GM23248 (cell line): ENCODE measurements at places on chromosomes 11 and 22. TPM values are rescaled to one million over a fixed set of nuclear protein-coding genes. Genes with fewer than 3 reads are reported as not detected.

UBXN1 gene
- total RNA-seq, result 131 and 135 TPM in 2 replicates

UCP3 gene
- 0.11 TPM in 1 of 2 replicates, not detected in the other for total RNA-seq

DNA sequence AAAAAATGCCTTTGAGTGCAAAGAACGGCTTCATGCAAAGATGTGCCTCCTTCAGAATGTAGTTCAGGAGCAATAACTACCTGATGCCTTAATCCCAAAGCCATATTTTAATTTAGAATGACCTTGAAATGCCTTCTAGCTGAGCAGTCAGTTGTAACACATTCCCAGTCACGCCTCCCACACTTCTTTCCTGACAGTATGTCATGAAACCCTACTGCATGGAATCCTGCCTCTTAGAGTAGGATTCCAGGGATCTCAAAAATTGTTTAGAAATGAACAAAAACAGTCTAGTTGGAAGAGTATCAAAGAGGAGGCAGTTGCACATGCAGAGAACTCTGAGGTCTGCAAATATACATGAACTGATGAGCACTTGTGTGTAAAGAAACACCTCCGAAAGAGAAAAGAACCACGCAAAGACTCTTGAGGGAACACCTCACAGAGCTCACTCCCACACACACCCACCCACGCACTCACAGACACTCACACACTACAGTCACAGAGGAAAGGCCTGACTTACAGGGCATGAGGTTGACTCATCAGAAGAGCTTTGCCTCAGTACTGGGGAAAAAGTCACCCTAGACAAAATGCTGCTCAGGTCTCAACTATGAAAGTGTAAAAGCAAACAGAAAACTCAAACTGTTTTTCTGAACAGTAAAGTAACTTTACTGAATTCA is 77.4 kb downstream of the GGTLC2 start:
- peak; percentile 87 for DNase-seq
- 0 out of 2 replicates have a peak, but pooled peaks cover 7% of the 10 kb centered on the region for H3K27me3 ChIP-seq
- H3K36me3 ChIP-seq, result no peaks in the 10 kb centered on the region
- peaks cover 21% of the 10 kb centered on the region for H3K4me1 ChIP-seq
- no peak overlapping the region for H3K4me3 ChIP-seq
- H3K27ac ChIP-seq, result peak overlapping the region; percentile 56

- no peaks in the 10 kb centered on the region for H3K27me3 ChIP-seq
- peaks cover 15% of the 10 kb centered on the region for H3K4me1 ChIP-seq
- no peaks in the 10 kb centered on the region for H3K36me3 ChIP-seq
- peak overlapping the region; percentile 81; the same call in 1 of the 2 replicates for H3K4me3 ChIP-seq
These were observed 1.9 kb upstream of the PHF21A start for GRCh38 chr11:46122945-46123715.

GRCh38 chr11:67644042-67644441 is 4.5 kb upstream of the TBX10 start:
- H3K27ac ChIP-seq, result no peak overlapping the region
- H3K27me3 ChIP-seq, result peaks cover 8% of the 10 kb centered on the region; the same call in 1 of the 2 replicates
- DNase-seq, result peak; percentile 20
- H3K4me3 ChIP-seq, result no peak overlapping the region

DNA sequence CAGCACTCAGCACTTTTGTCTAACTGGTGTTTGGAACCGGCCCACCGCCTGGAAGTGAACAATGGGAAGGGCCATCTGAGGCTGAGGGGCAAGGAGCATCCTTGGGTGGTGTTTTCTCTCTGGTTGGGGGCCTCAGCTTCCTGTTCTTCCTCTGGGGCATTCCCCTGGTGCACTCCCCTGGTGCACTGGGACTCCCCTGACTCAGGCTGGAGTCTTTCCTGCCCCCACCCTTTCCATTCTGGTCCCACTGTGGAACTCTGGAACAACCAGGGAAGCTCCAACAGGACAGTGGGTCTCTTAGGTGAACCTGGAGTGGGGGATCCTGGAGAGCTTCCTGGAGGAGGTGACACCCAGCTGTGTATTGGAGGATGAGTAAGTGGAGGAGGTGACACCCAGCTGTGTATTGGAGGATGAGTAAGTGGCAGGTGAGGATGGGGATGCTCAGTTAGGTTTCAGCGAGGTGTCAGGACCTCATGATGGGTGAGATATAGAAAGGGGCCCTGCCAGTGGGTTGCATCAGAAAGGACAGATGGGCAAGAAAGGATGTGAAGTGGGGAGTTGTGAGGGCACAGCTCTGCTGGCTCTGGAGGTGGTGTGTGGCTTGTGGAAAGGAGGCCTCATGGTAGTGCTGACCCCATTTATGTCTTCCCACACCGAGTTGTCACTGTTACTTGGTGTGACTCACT is 132.1 kb downstream of the OSBP2 start:
- H3K27ac ChIP-seq, result no peak overlapping the region
- no peaks in the 10 kb centered on the region for H3K36me3 ChIP-seq
- H3K4me1 ChIP-seq, result peaks cover 18% of the 10 kb centered on the region

- no peak for DNase-seq
- no peak overlapping the region for H3K4me3 ChIP-seq
- H3K27me3 ChIP-seq, result no peaks in the 10 kb centered on the region
- peaks cover 12% of the 10 kb centered on the region for H3K4me1 ChIP-seq
- peaks cover 21% of the 10 kb centered on the region for H3K36me3 ChIP-seq
These were observed 69.4 kb upstream of the HORMAD2 start for GRCh38 chr22:30010789-30011405.

- H3K27ac ChIP-seq, result no peak overlapping the region
- DNase-seq, result no peak
- no peaks in the 10 kb centered on the region for H3K27me3 ChIP-seq
- no peaks in the 10 kb centered on the region for H3K36me3 ChIP-seq
- H3K4me3 ChIP-seq, result no peak overlapping the region
- no peaks in the 10 kb centered on the region for H3K4me1 ChIP-seq
These were observed 1304.6 kb downstream of the BRD1 start for GRCh38 chr22:48523091-48523490.

GRCh38 chr11:120215634-120216033 is 4.8 kb downstream of the OAF start:
- no peak overlapping the region for H3K27ac ChIP-seq
- peaks cover 26% of the 10 kb centered on the region for H3K4me1 ChIP-seq
- no peaks in the 10 kb centered on the region for H3K27me3 ChIP-seq
- no peaks in the 10 kb centered on the region for H3K36me3 ChIP-seq
- H3K4me3 ChIP-seq, result 0 out of 2 replicates have a peak overlapping the region, but pooled peaks have one; percentile 18

GRCh38 chr22:43462701-43463100 is 50.9 kb downstream of the MPPED1 start:
- DNase-seq, result no peak
- H3K4me3 ChIP-seq, result no peak overlapping the region
- H3K27ac ChIP-seq, result no peak overlapping the region
- H3K4me1 ChIP-seq, result no peaks in the 10 kb centered on the region

- peaks cover 31% of the 10 kb centered on the region for H3K27me3 ChIP-seq
- H3K36me3 ChIP-seq, result no peaks in the 10 kb centered on the region
- H3K27ac ChIP-seq, result no peak overlapping the region
- no peak overlapping the region for H3K4me3 ChIP-seq
- DNase-seq, result peak; percentile 85
These were observed 24.6 kb upstream of the ACER3 start for GRCh38 chr11:76835928-76836612.

- H3K4me3 ChIP-seq, result no peak overlapping the region
- no peaks in the 10 kb centered on the region for H3K27me3 ChIP-seq
- H3K4me1 ChIP-seq, result peaks cover 27% of the 10 kb centered on the region
- H3K27ac ChIP-seq, result no peak overlapping the region
- H3K36me3 ChIP-seq, result peaks cover 7% of the 10 kb centered on the region
These were observed 2.9 kb downstream of the SMARCB1 start for GRCh38 chr22:23789638-23790037.

GRCh38 chr22:32707971-32708370 is 93.5 kb upstream of the TIMP3 start:
- H3K36me3 ChIP-seq, result no peaks in the 10 kb centered on the region
- peak; percentile 66 for DNase-seq
- peaks cover 29% of the 10 kb centered on the region for H3K4me1 ChIP-seq
- peak overlapping the region; percentile 94 for H3K27ac ChIP-seq

DNA sequence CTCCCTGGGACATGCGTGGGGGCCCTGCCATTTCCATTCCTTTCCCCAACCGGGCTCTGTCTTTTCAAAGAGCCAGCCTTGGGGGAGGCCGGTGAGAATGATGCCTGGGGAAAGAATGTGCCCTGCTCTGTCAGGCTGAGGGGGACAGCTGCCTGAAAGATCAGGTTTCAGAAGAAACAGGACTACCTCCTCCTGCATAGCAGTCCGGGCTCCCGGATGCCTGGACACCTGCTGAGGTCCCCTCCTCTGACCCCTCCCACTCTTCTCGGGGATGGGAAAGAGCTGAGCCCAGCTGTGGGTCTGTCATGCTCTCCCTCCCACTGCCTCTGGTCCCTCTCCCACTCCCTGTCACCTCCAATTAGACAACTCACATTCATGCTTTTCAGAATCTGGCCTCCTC is 41.8 kb upstream of the CDON start:
- no peak for DNase-seq
- H3K27me3 ChIP-seq, result no peaks in the 10 kb centered on the region
- no peaks in the 10 kb centered on the region for H3K36me3 ChIP-seq
- no peak overlapping the region for H3K27ac ChIP-seq
- H3K4me1 ChIP-seq, result peaks cover 11% of the 10 kb centered on the region

DNA sequence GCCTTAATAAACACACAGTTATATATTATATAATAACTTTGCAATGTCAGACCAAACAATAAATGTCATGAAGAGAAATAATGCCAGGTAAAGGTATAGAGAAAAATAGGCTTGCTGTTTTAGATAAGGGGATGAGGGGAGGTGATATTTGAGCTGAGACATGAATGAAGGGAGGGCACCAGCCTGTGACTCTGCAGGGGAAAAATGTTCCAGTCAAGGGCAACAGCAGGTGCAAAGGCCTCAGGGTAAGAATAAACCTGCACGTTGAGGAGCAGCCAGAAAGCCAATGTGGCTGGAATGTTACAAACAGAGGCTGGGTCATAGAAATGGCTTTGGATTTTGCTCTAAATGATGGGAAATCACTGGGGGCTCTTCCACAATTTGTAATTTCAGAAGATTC is 519.6 kb downstream of the SOX6 start:
- H3K27me3 ChIP-seq, result 0 out of 2 replicates have a peak, but pooled peaks cover 3% of the 10 kb centered on the region
- H3K36me3 ChIP-seq, result no peaks in the 10 kb centered on the region
- no peak for DNase-seq
- no peak overlapping the region for H3K4me3 ChIP-seq
- H3K27ac ChIP-seq, result no peak overlapping the region
- H3K4me1 ChIP-seq, result no peaks in the 10 kb centered on the region

DNA sequence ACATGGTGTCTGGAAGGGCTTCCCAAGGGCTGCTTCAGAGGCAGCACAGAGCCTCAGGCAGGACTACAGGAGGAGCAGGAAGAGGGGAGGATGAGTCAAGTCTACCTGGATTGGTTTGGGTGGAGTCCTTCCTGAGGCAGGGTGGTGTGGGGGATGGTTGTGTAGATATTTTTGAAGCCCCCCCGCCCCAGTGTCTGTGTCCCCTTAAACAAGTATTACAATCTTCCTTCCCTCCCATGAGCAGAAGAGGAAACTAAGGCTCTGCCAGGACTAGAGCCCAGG is 34.7 kb upstream of the FCHSD2 start:
- no peaks in the 10 kb centered on the region for H3K27me3 ChIP-seq
- no peaks in the 10 kb centered on the region for H3K36me3 ChIP-seq
- no peak for DNase-seq
- no peak overlapping the region for H3K4me3 ChIP-seq

DNA sequence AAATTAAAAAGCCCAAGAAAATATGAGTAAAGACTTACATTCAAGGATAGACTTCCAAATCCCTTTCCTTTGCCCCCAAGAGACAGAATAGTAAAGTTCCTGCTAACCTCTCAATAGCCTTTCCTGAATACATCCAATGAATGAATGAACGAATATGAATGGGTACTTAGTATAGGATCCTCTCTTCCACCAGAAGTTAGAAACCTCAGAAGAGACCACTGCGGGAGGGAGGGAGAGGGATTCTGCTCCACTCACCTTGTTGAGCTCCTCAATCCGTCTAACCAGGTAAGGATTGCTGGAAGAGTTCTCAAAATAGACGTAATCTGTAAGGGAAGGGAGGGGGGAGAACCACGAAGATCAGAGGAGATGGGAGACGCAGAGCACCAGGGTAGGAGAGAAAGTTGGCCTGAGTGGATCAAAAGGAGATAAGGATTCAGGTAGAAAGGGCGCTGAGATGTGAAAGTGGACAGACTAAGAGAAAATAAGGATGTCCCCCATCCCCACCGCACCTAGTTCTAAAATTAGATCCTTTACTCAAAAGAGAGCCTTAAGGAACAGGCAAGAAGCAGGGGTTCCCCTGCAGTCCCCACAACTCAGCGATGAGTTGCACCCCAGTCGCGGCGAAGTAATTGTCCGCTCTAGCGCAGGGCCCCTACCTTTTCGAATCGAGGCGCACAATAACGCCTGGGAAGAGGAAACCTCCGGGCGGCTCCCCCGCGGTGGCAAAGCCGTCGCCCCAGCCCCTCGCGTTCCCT is 1.1 kb downstream of the MTA2 start:
- peaks cover 20% of the 10 kb centered on the region for H3K4me1 ChIP-seq
- no peak for DNase-seq
- peak overlapping the region; percentile 77 for H3K27ac ChIP-seq
- peaks cover 20% of the 10 kb centered on the region; the same call in 1 of the 2 replicates for H3K36me3 ChIP-seq
- H3K27me3 ChIP-seq, result no peaks in the 10 kb centered on the region

DNA sequence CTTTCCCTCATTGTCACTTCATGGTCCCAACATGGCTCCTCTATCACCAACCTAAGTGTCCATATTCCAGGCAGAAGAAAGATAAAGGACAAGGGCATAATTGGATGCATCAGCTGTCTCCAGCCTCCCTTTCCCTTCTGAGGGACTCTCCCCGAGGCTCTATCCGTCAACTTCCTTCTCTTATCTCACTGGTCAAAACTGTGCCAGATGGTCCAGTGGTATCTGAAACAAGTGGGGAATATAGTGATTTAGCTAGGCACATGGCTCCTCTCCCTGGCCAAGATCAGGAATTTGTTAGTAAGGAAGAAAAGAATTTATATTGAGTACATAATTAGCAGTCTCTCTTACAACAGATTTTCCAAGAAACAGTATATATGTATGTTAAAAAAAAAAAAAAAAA is 12.6 kb upstream of the SPON1 start:
- H3K4me3 ChIP-seq, result no peak overlapping the region
- DNase-seq, result no peak
- H3K27me3 ChIP-seq, result peaks cover 19% of the 10 kb centered on the region
- no peak overlapping the region for H3K27ac ChIP-seq

DNA sequence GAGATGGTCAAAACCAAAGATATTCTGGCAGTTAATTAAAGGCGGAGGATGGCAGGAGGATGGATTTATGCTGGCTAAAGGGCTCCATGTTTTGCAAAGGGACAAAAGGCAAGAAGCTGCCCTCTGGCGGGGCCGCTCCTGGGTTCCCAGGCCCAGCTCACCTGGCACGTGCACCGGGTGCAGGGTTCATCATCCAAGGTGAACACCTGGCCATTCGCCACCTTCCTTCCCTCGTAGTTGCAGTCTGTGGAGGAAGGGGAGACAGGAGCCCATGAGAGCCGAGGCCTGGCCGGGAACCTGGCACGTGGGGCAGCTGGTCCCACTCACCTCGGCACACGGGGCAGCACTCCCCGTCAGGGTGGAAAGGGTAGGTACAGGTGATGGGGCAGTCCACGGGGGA is 23.8 kb downstream of the PGA5 start:
- H3K27ac ChIP-seq, result no peak overlapping the region
- H3K36me3 ChIP-seq, result no peaks in the 10 kb centered on the region
- H3K27me3 ChIP-seq, result no peaks in the 10 kb centered on the region
- H3K4me3 ChIP-seq, result no peak overlapping the region
- DNase-seq, result no peak
